ENCODE measurements at places on chromosomes 2 and 18.

GRCh38 chr2:168699844-168700417 is 102.5 kb upstream of the NOSTRIN start:
- no peak for DNase-seq

GRCh38 chr18:10477863-10478260 is 23.4 kb downstream of the APCDD1 start:
- no peak for DNase-seq

DNA sequence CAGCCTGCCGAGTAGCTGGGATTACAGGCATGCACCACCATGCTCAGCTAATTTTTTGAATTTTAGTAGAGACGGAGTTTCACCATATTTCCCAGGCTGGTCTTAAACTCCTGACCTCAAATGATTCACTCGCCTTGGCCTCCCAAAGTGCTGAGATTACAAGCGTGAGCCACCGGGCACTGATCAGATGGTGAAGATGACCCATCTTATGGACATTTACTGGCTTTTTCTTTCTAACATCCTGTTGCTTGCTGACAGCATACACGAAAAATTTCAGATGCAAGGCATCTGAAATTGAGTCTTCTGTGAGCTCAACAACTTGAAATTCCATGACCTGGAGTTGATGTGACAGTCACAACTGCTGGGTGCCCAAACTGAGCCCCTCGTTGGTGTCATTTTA is 859.5 kb upstream of the CNTNAP5 start:
- DNase-seq, result no peak

DNA sequence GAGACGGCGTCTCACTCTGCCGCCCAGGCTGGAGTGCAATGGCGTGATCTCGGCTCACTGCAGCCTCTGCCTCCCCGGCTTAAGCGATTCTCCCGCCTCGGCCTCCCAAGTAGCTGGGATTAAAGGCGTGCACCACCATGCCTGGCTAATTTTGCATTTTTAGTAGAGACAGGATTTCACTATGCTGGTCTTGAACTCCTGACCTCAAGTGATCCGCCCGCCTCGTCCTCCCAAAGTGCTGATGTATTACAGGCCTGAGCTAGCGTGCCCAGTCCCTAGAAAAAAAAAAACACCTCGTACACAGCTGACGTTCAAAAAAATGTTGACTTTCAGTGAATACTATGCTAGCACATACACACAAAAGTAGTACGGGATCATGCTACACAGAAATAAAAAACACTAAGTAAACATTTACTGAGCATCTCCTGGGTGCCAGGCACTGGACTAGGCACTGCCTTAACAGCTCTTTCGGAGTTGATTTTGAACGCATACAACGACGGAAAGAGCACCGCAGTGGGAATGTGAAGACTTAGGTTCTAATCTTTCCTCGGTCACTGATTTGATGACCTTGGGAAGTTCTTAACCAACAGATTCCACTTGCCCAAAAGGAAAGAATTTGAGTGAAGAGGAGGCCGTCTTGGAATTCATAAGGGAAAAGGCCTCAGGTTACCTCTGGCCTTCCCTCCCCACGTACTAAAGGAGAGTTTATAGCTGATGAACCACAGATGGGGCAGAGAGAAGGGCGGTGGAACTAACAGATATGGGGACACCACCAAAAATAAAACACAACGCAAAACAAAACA is 1.1 kb downstream of the DNAJC27 start:
- DNase-seq, result peak; percentile 18

- DNase-seq, result no peak
Observed at GRCh38 chr2:16960579-16960978, 294.9 kb upstream of the CYRIA start.

- no peak for DNase-seq
Observed at GRCh38 chr2:106996171-106996769, 110.3 kb upstream of the ST6GAL2 start.

DNA sequence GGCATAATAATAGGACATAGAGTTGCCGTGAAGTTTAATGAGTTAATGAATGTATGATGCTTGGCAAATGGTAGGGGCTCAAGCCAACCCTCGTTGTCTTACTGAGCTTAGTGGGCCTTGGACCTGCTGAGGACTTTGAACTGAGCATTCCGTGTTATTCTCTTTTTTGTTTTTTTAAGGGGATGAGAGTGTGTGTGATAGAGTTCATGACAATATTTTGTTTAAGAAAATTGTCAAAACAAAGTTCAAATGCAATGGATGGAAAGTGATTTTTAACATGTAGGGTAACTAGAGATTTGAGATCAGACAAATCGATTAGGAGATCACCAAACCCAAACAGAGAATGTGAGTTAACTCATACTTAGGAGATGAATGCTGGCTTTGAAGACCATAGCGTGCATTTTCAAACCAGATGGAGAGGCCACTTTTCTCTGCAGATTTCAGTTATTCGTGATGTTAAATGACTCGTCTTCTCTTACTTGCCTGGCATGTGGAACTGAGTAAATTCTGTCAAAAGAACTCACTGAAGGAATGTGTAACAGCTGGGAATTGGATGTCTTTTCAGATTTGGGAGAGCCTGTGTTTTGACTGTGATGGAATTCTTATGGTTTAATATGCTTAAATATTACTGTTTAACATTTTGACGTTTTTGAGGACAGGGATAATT is 88.7 kb downstream of the NEDD4L start:
- DNase-seq, result no peak

- DNase-seq, result no peak
Observed at GRCh38 chr2:24806661-24807036, 13.4 kb downstream of the CENPO start.

DNA sequence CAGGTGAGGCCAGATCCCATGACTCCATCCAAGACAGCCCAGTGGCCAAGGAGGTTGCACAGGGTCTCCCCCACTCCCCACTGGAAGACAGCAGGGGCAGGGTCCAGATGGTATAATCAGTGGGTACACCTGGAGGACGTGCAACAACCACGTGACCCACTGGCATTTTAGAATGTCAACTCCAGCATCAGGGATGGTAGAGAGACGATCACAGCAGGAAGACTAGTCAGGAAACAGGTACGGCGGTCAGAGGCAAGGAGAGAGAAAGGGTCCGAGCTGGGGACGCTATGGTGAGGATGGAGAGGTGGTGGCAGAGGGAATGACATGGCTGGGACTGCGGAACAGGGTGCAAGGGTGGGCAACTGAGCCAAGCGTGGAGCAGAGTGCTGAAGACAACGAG is 23.0 kb downstream of the SERTAD2 start:
- no peak for DNase-seq

- DNase-seq, result no peak
Observed at GRCh38 chr2:63051042-63051794, 588 bp downstream of the OTX1 start.

DNA sequence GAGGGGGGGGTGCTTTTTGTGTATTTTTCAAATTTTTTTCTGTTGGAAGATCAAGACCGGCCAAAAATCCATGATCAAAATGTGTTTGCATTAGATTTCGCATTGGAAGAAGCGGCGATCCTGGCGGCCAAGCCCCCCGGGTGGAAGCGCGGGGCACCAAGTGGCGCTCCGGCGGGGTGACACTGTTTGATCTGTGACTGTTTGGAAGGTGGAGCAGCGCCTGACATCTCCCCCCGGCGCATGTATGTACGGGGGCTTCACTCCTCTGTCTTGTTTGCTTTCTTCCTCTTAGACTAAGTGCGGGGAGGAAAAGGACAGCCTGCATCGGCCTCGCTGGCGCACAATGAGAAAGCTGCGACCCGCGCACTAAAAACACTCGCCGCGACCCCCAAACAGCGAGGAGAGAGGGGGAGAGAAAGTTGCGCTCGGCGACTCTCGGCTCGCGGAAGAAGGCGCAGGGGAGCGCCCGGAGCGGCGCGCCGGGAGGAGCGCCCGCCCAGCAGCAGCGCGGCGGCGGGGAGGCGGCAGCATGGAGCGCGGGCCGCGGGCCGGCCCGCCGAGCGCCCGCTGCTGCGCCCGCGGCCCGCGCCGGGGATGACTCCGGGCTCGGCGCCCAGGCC is 515 bp downstream of the TSHZ1 start:
- no peak for DNase-seq

DNA sequence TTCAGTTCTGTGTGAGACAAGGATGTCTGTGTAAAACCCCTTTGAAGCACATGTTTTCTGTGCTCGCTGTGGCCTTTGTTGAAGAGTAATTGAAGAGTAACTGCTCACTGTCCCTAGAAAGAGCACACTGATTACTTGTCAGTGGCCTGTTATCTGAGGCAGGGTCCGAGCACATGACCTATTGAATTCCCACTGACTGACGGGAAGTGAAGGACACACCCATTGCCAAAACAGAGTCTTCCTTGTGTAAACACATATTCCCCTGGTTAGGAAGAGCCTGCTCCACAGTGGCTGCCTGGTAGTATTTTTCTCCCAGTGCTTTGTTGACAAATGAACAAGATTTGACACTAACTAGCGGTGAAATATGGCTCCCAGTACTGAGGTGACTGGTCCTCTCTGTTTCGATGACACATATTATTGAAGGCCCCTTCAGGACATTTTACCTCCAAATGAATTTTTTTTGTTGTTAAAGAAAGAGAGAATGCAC is 148.5 kb upstream of the GYPC start:
- no peak for DNase-seq

GRCh38 chr2:64809216-64809615 is 155.5 kb upstream of the SERTAD2 start:
- DNase-seq, result no peak

DNA sequence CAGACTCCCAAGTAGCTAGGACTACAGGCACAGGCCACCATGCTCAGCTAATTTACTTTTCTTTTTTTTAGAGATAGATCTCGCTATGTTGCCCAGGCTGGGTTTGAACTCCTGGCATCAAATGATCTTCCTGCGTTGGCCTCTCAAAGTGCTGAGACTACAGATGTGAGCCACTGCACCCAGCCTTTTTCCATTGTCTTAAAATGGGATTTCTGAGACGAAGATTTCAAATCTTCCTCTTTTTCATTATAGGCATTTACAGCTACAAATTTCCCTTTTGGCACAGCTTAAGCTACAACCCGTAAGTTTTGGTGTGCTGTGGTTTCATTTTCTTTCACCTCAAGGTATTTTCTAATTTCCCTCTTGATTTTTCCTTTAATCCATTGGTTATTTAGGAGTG is 8.6 kb downstream of the GNLY start:
- no peak for DNase-seq

DNA sequence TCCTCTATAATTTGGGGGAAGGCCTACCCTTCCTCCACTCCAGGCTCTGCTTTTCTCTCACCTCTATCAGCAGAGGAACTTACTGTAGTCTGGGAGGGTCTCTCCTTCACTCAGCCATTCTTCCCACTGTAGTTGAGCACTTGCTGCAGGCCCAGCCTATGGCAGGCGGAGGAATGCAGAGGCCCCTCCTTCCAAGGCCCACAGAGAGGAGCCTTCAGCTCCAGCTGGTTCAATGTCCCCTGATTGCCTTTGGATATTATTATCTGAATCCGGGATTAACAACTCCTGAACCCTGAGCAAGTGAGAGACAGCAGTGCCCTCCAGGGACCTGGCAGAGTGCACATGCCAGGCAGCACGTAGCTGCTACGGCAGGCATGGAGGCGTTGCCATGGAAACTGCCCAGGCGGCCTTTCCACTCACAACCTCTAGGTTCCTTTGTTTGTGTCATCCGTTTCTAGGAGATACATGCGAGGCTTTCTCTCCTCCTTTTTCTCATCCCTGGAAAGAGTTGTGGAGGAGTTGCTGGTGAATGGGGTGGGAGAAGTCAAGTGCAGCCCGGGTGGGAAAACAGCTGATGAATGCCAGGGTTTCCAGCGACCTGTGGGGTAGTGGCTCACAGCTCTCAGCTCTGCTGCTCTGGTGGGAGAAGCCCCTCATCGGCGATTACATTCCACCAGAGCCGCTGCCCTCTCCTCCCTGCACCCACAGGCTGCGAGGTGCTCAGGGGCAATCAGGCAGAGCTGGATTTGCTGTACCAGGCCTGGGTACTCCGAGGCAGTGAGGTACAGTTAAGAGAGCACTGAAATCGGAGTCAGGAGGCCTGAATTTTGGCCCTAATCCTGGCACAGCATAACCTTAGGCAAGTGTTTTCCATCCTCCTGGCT is 55.3 kb upstream of the HK2 start:
- DNase-seq, result peak; percentile 29

Data from epithelial cell of proximal tubule (primary cell).